Left renal pelvis (tissue), 4 donors: ENCODE measurements at places on chromosomes 5 and 9.
A peak's percentile ranks its signal among the peaks of the same experiment; 100 is the strongest.

DNA sequence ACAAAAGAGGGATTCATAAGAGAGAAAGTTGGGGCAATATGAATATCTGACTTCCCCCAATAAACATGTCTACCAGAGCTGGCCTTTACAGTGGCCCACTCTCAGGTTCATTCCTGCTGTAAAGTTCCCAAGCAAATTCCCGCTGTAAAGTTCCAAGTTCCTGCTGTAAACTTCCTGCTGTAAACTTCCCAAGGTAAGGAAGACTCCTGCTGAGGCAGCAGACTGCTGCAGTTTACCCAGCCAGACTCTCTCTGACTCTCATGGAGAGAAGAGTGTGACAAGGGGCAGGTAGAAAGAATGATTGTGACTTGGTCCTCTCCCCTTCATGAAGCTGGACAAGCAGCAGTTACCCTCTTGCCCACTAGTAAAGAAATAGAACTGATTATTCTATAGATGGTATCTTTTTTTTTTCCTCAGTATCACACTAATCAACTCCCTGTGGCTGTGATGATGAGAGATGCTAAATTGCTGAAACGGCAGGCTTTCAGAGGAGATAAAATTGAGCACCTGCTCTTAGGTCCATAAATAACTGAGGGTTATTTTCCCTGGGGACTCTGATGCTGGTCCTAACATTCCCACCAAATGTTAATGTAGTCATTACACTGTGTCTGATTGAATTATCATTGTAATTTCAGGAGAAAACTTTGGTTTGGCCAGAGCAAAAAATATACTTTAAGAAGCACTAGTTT lies 220.4 kb downstream of the PARP8 start:
- DNase-seq: no peak

DNA sequence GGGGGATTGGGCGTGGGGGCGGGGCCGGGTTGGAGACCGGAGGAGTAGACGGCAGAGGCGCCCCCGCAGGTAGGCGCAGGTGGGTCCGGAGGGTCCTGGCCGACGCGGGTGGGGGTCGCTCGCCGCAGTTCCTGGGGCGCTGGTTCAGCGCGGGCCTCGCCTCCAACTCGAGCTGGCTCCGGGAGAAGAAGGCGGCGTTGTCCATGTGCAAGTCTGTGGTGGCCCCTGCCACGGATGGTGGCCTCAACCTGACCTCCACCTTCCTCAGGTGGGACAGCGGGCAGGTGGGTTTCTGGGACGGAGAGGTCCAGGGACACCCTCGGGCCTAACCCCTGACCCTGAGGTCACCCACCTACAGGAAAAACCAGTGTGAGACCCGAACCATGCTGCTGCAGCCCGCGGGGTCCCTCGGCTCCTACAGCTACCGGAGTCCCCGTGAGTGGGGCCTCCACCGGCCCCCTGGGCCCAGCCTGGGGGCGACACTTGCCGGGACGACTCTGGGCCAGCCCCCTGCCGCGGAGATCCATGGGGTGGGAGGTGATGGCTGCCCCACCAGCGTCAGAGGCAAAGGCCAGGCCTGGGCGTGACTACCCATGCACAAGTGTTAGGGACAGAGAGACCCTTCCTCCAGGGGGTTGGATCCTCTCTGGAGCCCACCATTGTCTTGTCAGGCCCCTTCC lies 1.7 kb downstream of the PTGDS start:
- DNase-seq: no peak

GRCh38 chr5:78399116-78399515 lies 38.7 kb downstream of the SCAMP1 start:
- DNase-seq: no peak

- no peak for DNase-seq
Measured at GRCh38 chr9:132472199-132472598, 62.2 kb downstream of the CFAP77 start.

DNA sequence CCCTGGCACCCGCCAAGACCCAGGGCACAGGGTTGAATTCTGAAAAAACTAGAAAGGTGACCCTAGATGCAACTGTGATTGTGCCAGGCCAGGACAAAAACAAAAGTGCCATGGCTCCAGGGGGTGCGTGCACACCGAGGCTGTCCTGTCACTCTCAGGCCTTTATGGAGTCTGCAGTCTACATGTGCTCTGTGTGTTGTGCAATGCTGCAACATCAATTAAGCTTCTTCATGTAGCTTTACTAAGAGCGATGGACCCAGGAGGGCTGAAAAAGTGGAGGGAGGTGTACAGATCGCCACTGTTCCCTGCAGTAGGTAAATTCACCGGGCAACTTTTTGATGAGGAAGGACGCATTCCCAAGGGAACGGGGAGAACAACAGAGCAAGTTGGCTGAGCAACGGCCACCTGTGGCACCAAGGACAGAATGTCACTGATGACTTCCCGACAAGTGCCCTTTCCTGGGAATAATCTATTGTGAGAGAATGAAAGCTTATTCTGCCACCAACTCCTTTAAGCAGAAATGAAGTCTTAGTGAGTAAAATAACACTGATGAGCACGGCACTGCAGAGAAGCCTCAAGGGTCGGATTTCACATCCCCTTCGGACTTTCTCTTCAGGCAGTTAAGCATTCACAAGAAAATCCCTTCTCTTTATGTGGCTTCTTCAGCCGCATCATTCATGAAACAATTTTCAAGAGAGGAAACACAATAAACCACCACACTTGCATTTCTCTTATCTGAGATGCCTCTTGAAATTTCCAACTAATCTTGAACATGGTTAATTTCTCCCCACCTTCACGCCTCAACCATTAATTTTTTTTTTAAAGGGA lies 149.6 kb downstream of the DROSHA start:
- DNase-seq: no peak

- DNase-seq: no peak
Measured at GRCh38 chr9:27561685-27562084, 11.6 kb downstream of the C9orf72 start.

DNA sequence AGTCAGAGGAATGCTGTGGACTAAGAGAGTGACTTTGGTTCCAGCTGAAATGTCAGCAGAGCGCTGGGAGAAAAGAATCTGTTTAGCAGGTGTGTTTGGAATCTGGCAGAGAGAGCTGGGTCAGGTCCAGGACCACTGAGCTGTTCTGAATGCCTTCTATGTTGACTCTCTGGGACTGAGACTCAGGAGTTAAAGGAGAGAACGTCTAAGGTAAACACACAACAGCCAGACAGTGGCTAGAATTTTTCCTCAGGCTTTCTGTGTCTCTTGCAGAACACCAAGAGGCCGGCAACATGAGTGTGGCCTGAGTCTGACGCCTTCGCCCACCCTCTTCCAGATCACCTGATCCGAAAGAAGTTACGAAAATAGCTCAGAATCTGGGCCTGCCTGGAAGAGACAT lies 107.2 kb upstream of the ZNF462 start:
- DNase-seq: no peak

GRCh38 chr9:7212101-7212500 lies 454.3 kb downstream of the KDM4C start:
- no peak for DNase-seq

- DNase-seq: no peak
Measured at GRCh38 chr9:124274226-124274625, 16.5 kb downstream of the NEK6 start.

- no peak for DNase-seq
Measured at GRCh38 chr9:38652486-38652885, 32.1 kb upstream of the ANKRD18A start.

DNA sequence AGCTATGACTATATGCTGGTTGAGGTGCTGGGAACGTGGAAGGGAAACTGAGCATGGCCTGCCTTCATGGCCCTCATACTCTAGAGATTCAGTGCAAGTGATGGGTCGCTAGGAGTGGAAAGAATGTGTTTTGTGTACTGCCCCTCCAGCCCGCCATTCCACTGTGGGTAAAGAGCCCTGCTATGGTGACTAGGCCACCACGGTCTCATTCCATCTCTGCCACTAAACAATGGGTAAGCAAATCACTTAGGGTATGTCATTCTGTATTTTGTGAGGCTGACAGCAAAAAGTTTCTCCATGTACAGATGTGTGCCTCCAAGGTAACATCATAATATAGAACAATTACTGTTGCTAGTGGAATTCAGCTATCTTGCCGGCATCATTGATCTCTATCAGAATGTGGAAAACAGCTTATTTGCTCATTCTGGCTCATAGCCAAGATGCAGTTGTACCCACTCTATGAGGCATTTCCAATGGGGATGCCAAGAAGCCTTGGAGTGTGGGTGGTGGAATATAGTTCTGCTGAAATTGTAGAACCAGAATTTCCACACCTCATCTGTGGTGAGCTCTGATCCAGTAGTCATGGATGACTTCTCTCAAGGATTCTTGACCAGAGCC lies 12.5 kb downstream of the SMARCA2 start:
- DNase-seq: no peak

DNA sequence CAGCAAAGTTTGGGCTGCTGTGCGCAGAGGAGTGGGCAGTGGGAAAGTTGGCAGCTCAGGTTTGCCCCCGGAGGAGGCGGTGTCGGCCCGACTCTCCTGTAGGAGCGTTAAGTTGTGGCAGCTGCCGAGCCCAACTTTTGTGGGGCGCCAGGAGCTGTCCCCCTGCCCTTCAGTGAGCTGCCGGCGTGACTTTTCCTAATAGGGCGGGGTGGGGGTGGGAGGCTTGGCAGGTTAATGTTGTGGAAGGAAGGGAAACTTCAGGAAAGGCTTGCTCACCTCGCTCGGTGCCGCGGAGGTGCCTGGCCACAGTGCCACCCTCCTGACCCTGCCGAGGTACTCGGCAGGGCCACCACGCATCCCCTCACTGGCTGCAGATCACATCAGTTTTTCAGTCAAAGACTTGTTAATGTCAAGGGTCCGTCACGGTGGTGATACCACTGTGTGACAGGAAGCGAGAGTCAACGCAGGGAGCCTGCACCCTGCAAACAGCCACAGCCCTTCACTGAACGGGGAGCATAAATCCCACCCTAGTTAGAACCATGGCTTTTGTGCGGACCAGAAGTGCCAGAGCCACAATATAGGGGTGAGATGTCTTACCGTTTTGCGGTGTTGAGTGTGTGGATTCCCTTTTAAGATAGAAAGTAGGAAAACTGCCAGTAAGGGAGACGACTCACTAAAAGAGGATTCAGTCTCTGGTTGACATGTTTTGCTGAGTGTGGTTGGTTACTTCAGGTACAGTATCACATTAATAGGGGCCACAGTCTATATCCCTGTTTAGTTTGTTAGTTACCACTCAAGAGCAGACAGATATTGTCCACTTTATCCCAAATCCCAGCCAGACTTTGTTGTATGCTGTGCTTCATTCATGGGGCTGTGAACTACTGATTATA lies 796 bp downstream of the LNPEP start:
- DNase-seq: peak; percentile 12

DNA sequence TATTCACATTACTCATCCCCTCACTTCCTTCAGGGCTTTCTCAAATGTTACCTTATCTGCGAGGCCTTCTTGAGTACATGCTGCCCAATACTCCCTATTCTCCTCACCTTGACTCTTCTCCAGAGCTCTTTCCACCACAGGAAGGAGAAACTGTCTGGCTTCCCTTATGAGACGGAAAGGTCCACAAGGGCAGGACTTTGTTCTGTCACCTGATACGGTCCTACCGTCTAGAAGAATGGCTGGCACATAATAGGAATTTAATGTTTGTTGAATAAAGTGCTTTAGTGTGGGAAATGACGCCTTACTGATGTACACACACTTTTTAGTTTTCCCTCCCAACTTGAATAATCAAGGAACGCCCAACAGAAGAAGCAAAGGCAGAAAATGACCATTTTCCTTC lies 52.5 kb downstream of the PFDN1 start:
- DNase-seq: no peak
